Naive thymus-derived CD4-positive, alpha-beta T cell (primary cell): ENCODE measurements at places on chromosomes 2 and 18.

DNA sequence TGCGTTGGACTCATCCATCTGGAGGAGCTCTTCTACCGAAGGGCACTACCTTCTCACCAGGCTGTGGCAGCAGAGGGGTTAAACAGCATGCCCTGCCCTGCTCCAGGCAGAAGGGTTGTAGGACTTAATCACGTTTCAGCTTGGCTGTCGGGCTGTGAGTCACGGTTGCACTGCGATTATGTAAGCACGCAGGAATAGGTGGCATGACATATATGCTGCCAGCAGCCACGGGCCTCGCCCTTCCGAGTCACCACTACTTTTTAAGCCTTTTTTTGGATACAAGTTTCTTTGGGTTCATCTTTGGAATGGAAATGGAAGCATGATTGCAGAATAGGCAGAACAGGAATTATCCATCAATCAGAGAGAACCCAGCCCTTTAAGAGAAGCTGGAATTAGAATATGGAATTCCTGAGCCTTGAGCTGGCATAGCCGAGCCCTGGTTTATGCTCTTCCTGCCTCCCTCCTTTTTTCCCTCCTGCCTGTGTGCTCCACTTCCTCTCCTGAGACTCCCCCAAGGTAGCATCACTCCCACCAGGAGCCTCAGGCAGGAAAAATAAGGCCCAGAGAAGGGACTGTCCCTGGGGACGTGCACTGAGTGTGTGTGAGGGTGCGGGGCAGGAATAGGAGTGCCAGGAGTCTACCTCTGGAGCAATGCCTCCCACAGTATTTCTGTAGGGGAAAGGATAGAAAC, 86.8 kb downstream of the SEMA4F start:
- DNase-seq = no peak

GRCh38 chr2:84055816-84056215, 403.3 kb downstream of the SUCLG1 start:
- no peak for DNase-seq

DNA sequence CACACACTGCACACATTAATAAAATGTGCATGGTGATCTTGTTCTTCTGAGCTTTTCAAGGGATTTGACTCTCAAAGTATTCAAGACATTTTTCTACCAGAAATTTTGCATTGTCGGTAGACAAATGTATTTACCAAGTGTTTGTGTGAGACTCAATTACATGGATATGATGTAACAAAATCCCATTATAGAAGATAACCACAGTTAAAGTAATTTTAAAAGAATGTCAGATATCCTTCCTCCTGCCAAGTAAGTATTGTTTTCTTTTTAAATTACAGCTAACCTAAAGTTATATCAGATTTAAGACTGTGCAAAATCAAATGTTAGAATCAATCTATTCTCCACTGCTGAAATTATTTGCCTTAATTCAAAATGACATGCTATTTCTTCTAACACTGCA, 1344.5 kb upstream of the CHAC2 start:
- no peak for DNase-seq

DNA sequence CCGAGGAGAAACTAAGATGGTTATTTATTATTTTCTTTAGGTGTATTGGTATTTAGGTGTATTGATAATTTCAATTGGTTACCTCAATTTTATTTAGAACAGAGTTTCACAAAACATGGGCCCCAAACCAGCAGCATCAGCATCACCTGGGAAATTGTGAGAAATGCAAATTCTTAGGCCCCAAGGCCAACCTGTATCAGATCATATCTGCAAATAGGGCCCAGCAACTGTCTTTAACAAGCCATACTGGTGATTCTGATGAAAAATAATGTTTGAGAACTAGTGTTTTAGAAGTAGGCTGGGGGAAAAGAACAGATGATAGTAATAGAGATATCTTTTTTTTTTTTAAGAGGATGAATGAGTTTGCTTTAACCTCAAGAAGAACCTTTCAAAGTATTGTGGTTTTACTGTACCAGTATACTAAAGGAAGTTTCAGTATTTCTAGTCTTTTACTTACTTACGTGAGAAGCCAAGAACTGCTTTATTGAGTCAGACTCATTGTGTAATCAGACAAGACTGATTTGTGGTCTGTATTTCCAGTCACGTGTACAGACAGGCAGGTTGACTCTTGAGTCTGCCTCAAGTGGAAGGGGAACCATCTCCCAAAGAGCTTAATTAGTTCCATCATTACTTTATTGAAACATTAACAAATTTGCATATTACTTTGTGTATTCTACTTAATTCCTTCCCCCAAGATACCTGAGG, 60.4 kb upstream of the GAREM1 start:
- DNase-seq = no peak

DNA sequence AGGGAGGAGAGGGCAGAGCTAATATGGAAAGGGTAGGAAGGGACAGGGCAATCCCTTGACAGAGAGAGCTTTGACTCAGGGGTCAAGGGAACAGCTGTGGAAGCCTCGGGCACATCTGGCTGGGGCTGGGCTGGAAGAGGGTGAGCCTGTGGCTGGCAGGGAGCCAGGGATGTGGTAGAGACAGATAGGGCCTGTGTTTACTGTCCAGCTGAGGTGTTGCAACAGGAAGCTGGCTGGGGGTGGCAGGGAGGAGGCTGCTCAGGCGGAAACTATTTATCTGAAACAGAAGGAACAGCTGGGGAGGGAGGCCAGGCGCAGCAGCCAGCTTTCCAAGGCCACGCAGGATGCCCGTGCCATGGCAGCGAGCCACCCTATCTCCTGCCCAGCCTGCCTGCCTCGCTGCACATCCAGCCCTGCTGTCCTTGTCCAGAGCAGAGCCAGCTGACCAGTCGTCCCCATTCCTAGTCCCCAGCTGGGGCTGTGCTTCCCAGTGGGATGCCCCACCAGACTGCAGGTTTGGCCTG, 264.7 kb downstream of the CYP26B1 start:
- DNase-seq = no peak

GRCh38 chr2:105791229-105791628, 46.5 kb downstream of the NCK2 start:
- DNase-seq = no peak

- no peak for DNase-seq
Measured at GRCh38 chr2:229943770-229944449, 21.6 kb downstream of the FBXO36 start.

DNA sequence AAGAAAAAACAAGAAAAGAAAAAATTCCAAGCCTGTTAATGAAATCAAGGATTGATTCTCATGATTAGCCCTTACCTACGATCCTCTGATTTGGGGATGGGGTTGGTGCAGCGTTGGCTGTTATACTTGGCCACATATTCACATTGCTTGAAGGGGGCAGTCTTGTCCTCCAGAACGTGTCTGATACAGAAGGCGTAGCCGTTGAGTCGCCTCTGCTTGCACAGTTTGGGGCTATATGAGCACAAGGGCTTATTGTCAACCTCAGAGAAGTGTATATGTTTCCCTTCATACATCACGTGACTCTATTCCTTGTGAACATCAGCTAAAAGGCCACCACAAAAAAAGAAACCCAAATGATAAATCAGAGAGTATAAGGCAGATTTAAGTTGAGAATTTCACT, 23.2 kb downstream of the INO80D start:
- no peak for DNase-seq

GRCh38 chr2:165173215-165173614, 30.6 kb downstream of the SCN3A start:
- DNase-seq = no peak

DNA sequence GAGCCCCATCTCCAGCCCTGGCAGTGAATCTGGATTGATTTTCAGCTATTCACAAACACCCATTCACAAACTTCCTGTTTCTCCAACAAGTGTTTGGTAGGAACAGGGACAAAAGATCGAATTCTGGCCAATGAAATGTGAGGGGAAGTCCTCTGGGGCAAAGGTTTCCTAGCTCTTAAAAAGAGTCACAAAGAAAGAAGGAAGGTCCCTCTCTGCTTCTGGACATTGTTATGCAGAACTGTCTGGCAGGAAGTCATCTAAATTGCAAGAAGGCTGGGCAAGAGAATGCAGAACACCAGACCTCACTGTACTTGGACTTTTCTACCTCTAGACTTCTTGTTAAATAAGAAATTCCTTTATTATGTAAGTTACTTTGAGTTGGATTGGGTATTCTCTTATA, 137.3 kb downstream of the CCDC148 start:
- no peak for DNase-seq

- no peak for DNase-seq
Measured at GRCh38 chr2:193156480-193156879, 961.7 kb upstream of the TMEFF2 start.

GRCh38 chr2:240437861-240438809, 2.7 kb downstream of the GPC1 start:
- DNase-seq = peak; percentile 38

DNA sequence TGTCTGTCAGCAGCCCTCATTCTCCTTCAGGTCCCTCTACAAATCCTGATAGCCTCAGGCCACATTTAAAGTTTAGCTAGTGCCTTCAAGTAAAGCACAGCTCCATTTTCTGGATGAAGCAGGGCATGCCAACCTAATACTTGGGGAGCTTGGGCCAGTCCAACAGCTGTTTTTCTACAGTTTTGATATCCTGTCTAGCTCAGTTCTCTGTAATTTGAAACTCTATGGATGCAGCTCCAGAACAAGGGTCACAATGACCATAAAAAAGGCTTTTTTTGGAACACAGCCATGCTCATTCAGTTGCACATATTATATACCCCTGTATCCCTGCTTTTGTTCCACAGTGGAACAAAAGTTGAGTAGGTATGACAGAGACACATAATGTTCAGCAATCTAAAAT, 373.5 kb downstream of the SUCLG1 start:
- no peak for DNase-seq

- no peak for DNase-seq
Measured at GRCh38 chr2:126431136-126431535, 224.8 kb upstream of the GYPC start.

- no peak for DNase-seq
Measured at GRCh38 chr2:126782648-126783047, 116.0 kb upstream of the TEX51 start.

GRCh38 chr2:108412995-108413710, 35.4 kb downstream of the SULT1C4 start:
- DNase-seq = no peak

- no peak for DNase-seq
Measured at GRCh38 chr18:6021306-6022073, 126.2 kb upstream of the TMEM200C start.

- DNase-seq = no peak
Measured at GRCh38 chr2:45616658-45617411, 5.8 kb upstream of the SRBD1 start.

- DNase-seq = no peak
Measured at GRCh38 chr2:202790676-202791075, 80.9 kb downstream of the ICA1L start.

DNA sequence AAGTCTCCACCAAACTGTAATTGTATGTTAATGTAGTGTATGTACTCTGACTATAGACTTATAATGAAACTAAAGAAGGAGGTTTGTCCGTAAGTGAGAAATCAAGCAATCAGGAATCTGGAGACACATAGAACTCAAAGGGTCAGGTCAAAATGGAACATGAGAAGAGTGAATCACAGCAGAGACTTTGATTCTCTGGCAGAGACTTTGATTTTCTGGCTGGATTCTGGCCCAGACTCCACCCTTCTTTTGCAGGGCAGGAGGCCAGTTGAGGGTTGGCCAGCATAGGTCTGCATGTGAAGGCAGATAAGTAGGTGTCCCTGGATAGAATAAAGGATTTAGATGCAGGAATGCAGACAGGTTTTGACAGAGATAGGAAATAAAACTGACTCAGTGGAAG, 11.0 kb upstream of the NCKAP5 start:
- no peak for DNase-seq

DNA sequence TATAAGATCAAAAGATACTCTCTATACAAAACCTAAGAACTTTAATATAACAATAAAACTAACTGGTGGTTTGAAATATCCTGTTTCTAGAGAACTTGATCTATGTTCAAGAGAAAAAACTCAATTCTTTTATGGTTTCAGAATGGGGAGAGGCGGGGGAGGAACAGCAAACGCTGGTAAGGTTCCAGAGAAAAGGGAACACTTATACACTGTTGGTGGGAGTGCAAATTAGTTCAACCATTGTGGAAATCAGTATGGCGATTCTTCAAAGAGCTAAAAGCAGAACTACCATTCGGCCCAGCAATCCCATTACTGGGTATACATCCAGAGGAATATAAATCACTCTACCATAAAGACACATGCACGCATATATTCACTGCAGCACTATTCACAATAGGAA, 17.2 kb downstream of the FAM98A start:
- no peak for DNase-seq

DNA sequence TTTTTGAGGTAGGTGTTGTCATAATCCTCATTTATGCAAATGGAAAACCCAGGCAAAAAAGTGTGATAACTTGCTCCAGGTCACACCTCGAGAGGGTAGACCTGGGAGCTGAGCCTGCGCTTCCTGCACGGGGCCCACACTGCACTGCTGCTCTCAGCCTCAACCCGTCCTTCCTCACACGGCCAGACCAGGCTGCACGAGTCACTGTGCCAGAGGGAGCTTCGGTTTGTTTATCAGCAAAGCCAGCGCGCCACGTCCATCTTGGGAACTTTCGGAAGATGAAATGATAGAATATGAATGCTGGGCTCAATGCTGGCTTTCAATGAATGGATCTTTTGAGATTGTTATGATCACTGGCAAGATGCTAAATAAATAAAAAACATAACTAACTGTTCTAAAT, 14.4 kb downstream of the COPS9 start:
- no peak for DNase-seq

DNA sequence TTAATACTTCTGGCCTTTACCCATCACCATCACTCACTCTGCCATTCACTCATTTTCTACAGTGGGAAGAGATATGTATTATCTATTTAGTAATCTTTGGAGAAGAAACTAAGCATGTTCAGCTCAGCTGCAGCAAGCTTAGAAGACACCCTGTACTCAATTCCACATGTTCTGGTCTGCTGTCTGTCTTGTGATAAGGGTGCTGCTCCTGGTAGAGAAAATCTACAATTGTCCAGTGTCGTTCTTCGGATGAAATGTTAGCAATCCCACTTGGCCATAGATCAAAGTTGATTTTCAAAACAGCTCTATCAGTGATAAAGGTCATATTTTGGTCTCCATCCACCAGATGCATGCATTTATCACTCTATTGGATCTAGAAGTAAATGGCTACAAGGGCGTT, 337.1 kb downstream of the LRRTM4 start:
- DNase-seq = no peak

GRCh38 chr18:48300463-48300961, 108.7 kb downstream of the ZBTB7C start:
- DNase-seq = no peak

DNA sequence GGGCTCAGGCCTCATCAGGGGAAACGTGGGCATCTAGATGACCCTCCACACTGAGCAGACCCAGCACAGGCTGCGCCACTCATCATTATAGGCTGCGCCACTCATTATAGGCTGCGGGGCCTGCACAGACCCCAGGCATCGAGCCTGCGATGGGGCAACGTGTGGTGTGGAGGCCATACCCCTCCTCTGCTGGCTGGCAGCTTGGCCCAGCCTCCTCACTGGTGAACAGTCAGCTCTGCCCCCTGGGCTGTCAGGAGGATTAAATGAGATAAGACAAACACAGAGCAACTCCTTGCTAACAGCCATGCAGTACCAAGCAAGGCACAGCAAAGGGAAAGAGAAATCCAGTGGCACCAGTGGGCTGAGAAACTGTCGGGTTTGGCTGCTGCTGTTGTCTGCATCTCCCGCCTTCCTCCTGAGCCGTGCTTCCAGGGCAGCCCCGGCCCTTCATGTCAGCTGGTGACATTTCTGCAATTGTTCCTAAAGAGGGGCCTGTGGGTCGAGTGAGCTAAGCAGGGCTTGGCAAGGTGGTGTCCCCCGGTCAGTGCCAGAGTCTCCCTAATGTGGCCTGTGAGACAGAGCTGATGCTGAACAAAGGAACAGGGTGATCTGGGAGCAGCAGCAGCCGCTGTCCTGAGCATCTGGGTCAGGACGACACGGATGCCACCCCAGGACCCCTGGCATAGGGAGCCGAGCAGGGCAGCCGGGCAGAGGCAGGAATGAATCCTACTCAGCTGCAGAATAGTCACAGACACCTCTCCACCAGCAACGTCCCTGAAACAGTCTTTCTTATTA, 48.7 kb downstream of the RRM2 start:
- no peak for DNase-seq
